GM04504 (cell line): ENCODE measurements at places on chromosomes 2 and 18.

- no peak for DNase-seq
Observed at GRCh38 chr2:121002597-121002996, 266.9 kb downstream of the GLI2 start.

DNA sequence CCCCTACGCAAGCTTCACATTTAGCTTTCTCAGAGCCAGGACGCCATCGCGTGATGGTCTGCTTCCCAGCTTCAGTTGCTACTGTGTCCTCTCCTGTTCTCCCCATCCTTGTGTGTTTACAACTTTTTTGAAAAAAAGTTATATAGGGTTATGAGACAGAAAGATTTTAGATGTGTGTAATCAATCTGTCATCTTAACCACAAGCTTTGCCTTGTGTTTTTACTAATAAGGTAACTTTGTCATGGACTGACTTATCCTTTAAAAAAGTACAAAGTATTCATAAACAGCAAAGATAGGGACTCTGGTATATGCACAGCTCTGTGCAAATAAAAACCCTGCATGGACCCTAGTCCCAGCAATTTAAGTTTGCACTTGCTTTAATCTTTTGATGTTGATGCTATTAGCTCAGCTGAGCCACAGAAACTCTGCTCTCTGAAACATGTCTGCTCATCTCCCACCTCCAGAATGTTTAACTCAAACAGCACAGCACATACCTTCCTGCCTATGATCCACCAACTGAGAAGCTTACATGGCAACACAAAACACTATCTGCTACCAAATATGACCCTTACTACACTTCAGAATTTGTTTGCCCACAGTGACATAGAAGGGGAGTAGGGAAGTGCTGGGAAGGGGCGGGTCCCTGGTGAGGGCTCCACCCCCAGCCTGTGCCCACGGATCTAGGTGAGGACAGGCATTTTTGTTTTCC is 42.7 kb downstream of the SAP130 start:
- no peak for DNase-seq

GRCh38 chr2:8046849-8047248 is 635.0 kb upstream of the ID2 start:
- no peak for DNase-seq

DNA sequence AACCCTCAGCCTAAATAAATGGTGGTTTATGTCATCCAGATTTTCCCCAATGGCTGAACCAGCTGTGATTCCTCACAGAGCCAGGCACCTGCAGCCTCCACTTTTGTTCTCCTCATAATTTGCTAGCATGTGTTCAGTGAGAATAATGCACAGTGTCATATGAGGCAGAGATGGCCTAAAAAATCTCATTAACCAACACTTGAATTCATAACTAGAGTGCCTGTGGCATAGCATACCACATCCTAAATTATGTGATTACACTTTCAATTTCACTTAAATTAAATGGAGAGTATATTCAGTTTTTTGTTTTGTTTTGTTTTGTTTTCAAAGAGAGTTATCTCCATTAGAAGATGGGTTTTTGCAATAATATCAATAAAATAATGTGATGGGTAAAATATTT is 488.0 kb downstream of the CBLN2 start:
- no peak for DNase-seq

DNA sequence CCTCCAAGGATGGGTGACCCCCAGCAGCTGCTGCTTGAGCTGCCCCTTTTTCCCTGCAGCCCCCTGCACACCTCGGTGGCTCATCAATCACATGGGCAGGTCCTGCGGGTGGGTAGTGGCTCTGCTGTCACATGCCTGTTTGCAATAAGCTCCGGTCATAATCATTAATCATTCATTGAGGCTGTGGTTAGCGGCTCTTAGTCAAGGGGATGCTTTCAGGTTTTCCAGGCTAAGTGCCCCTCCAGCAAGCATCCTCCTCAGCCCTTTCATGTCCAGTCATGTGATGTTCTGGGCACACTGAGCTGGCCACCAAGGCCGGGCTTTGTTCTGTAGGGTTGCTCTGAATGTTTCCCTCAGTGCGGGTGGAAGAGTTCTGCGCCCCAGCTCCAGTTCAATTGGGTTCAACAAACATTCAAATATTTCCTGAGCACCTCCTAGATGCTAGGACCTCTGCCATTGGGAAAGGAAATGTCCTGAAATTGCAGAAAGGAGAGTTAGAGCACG is 96.4 kb upstream of the LDAH start:
- DNase-seq = no peak

DNA sequence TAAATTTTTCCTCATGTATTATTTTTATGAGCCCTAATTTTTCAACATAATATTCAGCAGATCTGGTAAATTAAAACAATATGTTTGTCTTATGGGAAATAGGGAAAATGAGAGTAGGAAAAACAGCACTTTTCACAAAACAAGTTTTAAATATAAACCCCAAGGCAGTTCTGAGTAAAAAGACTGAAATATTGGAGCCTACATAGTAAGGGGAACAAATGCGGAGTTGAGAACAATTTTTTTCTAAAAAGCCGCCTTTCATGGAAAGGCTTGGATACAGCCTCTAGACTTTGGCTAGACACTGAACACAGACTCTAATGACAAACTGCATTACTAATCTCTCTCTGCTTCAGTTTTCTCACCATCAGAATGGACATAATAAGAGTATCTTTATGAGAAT is 174.1 kb downstream of the NOL4 start:
- DNase-seq = no peak

GRCh38 chr2:17800219-17800618 is 16.0 kb upstream of the MSGN1 start:
- no peak for DNase-seq

- no peak for DNase-seq
Observed at GRCh38 chr18:23170137-23170536, 34.9 kb downstream of the CABLES1 start.

DNA sequence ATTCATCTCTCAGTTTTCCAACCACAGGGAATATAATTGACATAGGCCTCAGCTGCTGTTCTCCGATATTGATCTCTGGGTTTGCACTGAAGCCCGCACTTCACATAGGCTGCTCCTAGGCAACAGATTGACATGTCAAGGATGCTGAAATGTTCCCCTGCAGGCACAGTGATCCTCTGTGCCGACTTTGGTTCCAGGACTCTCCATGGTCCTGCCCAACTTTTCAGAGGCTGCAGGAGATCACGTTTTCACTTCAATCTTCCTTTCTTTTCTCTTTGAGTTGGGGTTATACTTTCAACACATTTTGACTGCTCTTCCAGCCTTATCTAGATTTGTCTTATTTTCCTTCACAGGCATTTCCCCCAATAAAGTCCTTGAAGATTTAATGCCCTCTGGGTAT is 1361.0 kb downstream of the DSC3 start:
- no peak for DNase-seq

- no peak for DNase-seq
Observed at GRCh38 chr2:183112577-183112976, 11.7 kb upstream of the NUP35 start.

DNA sequence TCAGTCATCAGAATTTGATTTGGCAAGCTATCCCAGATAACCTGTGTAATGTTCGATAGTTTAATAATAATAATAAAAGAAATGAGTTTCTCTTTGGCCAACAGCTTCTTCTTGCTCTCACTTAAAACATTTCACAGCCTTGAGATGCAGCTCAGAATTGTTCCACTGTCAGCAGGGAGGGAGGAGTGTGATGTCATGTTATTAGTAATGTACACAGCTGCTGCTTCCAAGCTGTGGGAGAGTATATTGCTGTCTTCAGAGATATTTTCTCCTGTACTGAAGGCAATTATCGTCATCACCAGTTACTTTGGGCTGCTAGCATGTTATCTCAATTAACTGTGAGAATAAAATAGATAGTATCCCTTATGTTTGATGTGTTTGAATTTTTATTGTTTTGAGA is 146.9 kb upstream of the MAP3K20 start:
- DNase-seq = no peak
